ENCODE measurements at places on chromosomes 12 and 14. TPM values are rescaled to one million over a fixed set of nuclear protein-coding genes. Genes with fewer than 3 reads are reported as not detected.

- no peak for DNase-seq
Observed at GRCh38 chr14:32403688-32404087, 74.6 kb downstream of the AKAP6 start.

DNA sequence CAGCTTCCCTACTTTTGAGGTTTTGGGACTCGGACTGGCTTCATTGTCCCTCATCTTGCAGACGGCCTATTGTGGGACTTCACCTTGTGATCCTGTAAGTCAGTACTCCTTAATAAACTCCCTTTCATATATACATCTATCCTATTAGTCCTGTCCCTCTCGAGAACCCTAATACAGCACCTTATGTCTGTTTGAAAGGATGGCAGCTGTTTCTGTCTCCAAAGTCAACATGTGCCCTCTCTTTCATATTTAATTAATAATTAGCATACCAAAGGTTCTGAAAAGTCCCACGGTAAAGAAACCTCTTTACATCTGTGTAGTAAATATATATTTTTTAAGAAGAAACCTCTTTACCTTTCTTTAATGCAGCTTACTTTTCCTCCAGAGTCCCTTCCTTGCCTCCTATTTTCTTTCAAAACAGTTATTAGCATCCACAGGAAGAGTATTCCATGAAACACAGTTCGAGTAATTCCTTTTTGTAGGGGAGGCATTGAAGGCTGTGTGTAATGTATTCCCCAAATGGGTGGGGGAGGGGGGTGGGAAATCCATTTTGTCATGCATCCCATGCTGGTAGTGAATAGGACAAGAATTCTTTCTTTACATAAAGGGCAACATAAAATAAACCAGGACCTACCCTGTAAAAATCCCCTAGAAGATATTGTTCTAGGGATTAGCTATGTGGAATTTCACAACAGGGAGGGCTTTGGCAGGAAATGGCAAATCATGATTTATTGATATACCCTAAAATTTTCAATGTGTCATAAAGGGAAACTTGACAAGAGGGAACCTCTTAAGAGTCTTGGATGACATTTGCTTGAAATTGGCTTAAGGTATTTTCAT lies 241.5 kb downstream of the SUDS3 start:
- no peak for DNase-seq

DNA sequence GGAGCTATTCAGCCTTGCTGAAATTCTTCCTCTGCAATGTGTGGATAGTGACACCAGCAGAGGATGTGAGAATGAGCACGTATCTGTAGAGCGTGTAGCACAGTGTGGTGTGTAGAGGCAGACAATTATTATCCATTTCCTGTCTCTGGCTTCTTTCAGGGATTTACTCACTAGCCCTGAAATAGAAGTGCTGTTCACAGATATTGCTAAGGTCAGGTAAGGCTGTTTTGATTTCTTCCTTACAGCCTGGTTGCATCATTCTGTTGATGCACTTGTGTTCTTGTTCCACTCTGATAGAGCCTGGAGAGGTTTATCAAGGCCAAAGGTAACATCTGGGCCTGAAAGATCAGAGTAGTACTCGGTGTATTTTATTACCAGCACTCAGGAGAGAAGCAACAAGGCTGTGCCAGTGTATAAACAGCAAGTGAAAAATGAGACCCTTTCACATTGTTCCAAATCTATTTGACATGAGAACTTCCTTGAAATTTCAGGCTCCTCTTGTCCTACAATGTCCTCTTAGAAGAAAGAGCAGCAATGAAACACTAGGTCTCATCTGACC lies 16.7 kb downstream of the ARG2 start:
- DNase-seq: no peak

GRCh38 chr12:27545665-27546064 lies 21.7 kb downstream of the PPFIBP1 start:
- DNase-seq: no peak

GRCh38 chr12:46546634-46547273 lies 174.2 kb upstream of the SLC38A2 start:
- DNase-seq: no peak

DNA sequence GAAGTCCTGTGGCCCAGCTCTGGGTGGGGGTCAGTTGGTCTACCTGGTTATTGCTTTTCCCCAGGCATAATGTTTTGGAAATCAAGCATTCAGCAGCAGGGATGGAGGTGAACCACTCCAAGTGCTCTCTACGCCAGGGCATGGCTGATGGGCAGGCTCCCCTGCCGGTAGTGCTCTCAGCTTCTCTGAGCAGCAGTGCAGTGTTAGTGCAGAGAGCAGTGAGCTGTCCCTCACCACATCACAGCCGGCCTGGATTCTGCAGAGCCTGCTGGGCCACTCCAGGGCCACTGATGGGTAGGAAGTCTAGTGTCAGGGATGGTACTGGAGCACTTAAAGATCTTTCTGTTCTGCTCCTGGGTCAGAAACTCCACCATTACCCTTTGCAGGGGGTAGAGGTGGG lies 151.1 kb downstream of the CALM1 start:
- DNase-seq: no peak

DNA sequence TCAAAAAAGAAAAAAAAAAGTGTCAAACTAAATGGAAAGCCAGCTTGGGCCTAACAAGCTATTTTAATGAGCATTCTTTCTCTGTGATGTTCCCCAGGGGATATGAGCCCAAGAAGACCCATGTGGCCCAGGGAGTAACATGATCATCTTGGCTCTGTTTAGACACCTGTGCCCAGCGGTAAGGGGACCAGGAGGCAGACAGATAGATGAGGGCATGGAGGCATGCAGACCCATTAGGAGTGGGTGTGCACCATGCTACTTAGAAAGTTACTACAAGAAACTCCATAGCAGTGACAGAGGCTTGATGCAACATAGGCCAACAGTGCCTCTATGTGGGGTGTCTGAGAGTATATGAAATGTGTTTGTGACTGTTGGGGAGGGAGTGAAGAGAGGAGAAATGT lies 3.1 kb upstream of the CREBL2 start:
- no peak for DNase-seq

The ZCCHC8 gene
- total RNA-seq: 30.5 TPM

The AJUBA gene
- 39.7 TPM for total RNA-seq

The FSCB gene
- not detected for total RNA-seq

The MGP gene
- 1.3 TPM for total RNA-seq
